ENCODE measurements at places on chromosomes 3 and 15.

- no peak for DNase-seq
Measured at GRCh38 chr15:27815035-27815434, 284.1 kb downstream of the OCA2 start.

DNA sequence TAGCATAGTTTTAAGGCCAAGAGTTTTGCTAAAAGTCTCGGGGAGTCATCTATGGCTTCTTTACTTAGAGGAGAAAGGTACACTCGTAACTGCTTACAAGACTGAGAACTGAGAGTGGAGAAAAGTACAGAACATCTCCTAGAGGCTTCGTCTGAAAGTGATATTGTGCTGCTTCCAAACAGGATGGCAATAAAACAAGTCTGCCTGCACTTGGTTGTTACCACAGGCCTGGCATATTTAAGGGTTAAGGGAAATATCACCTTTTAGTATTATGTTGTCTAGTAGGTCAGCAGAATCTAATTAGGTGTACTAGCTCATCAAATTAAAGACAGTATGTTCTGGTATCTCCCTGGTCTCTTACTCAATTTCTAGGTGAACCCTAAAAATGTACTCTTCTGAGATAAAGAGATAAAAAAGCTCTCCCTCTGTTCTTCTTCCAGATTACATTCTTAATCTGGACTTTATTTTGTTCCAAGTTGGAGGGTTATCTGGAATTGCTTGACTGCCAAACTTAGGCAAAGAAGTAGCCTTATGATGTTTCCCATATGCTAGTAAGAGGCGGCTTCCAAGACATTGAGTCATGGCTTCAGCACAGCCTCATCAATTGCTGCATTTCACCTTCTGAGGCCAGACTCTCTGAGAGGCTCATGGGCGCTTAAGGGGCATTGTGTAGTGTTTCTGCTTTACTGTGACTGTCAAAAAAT, 181.3 kb downstream of the LSAMP start:
- DNase-seq, result no peak

DNA sequence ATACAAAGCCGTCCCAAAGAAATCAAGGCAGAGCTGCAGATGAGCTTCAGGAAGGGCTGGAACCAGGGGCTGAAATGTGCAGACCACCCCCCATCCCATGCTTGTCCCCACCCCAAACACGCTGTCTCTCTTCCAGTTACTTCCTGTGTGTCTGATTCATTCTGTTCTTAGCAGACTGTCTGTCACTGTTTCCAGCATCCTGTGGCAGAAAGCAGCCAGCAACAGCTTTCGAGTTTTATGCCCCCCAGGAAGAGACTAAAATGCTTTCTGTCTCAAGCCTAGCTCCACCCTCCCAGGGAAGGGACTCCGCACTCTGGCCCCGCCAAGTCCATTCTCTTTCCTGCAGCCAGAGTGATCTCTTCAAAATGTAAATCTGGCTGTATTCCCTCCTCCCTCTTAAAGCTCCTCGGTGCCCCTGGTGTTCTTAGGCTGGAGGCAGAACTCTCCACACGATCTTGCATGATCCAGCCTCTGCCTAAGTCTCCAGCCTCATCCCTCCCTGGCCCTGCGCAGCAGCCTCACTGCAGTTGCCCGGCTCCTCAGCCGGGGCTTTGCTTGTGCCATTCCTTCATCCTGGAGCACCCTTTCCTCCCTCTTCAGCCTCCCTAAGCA, 41.5 kb downstream of the HRH1 start:
- DNase-seq, result no peak

GRCh38 chr15:37040072-37040742, 60.1 kb downstream of the MEIS2 start:
- no peak for DNase-seq

- no peak for DNase-seq
Measured at GRCh38 chr15:68526269-68526668, 52.5 kb upstream of the CORO2B start.

DNA sequence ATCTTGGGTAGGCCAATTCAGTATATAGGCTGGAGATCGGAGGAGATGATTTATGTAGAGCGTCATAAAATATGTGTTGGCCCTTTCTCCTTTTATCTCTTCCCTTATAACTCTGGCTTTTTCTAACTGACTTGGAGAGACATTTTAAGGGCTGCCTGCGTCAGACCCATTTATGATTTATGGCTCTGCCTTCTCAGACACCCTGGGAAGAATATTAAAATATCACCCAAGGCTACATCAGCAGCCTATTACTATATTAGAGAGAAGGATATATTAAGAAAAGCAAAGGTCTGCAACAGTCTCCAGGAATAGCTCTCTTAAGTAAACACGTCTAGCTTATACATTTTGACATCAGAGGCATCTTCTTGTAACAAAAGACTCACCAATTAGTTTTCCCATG, 179.4 kb downstream of the SV2B start:
- no peak for DNase-seq

DNA sequence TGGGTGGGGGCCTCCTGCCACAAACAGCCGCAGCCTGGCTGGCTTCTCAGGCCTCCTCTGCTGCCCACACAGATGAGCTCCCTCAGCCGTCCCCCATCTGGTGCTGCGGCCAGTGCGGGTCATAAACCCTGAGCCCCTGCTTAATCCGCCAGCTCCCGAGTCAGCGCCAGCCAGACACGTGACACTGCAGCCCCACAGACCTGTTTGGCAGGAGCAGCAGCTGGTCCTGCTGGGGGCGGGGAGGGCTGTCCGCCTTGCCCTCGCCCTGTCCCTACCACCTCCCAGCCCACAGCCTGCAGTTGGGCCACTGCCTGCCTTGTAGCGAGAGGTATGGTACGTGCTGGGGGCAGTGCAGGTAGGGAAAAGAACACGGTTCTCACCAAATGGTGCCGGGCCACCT, 86.2 kb downstream of the IQSEC1 start:
- no peak for DNase-seq

DNA sequence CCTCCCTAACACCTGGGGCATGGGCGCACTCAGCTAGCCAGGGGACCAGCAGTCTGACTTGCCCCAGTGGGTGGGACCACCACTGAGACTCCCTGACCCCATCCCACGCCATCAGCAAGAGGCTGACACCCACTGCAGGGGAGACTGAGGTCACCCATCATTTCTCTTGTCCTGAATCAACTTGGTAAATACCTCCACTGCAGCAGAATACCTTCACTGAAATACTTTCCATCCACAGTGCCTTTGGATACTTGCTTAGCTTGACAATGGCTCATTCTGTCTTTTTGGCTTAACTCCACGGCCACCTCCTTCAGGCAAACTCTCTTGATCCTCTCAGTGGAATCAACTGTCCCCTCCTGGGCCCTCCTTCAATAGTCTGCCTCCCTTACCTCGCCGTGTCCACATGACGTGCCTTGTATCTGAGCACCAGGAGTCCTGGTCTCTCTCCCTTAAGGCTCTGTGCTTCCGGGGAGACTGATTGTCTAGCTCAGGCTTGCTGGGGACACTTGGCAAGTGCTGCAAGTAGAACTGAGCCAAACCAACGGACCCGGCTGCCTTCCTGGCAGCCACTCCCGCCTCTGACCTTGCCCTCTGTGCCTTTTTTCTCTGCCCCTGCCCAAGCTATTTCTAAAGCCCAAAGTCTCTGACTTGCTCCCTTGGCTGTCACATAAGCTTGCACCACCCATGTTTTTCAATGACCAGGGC, 119.1 kb downstream of the ADCY5 start:
- no peak for DNase-seq

DNA sequence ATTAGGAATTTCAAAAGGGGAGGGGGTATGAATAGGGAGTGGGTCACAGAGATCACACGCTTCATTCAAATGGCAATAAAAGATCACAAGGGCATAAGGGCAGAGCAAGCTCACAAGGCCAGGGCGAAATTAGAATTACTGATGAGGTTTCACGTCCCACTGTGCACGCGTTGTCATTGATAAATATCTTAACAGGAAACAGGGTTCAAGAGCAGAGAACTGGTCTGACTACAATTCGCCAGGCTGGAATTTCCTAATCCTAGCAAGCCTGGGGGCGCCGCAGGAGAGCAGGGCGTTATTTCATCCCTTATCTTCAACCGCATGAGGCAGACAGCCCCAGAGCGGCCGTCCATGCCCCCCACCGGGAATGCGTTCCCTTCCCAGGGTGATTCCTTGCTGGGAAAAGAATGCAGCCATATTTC, 18.1 kb upstream of the SMCO1 start:
- DNase-seq, result no peak

DNA sequence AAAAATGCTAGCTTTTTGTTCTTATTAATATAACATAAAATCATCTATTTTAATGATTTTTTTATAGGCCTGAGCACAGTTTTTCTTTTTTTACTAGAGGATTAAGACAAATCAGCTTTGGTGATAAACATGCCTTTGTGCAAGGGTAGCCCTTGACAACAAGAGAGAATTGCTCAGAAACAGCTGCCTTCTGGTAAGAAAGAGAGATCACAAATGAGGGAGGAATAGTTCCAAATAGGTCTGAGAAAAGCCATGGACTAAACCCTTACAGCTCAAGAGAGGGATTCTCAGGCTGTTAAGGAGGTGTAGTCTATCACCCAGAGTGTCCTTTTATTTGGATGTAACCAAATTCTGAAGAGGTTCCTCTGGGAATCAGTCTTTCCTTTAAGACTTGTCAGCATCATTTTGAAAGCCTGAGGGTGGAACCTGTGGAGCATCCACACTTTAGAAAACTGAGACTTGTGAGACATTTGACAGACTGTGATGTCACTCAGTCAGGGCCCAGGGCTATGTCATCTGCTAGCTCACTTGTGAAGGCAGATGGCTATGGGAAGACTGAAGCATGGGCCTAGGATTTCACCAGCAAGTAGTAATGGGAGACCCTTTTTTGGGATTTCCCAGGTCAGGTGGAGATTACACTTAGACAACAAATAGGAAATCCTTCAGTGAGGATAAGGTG, 102.9 kb upstream of the KCNAB1 start:
- DNase-seq, result no peak

DNA sequence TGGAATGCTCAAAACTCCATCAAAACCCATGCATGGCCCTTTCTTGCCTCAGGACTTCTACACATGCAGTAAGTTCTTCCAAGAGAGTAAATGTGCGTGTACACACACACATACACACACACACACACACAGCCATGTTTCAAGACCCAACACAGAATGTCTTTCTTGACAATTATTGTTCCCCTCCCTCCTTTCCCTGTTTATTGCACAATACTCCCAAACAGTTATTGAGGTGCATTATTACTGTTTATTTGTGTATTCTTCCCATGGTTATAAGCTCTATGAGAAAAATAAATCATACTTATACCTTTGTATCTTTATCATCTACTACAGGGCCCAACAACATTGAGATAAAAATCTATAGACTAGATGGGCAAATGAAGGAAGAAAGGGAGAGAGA, 523.8 kb upstream of the NAALADL2 start:
- no peak for DNase-seq

DNA sequence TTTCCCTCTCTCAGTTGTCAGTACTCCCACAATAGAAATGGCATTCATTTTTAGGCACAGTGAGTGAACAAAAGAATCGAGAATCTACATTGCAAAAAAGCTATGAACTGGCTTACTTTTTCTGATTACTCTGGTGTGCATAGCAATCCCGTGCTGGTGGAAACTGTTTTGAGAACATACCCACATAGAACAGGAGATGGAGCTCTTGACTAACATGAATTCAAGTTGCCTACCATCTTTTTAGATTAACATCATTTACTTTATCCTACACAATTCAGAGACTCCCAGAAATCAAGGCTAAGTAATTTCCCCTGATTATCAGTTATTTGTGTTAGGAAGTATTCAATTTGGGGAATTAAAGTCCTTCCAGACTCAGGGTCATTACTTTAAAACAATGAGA, 326.6 kb downstream of the ARPP21 start:
- DNase-seq, result no peak

GRCh38 chr15:71391421-71392088, 276.3 kb downstream of the THSD4 start:
- no peak for DNase-seq

- no peak for DNase-seq
Measured at GRCh38 chr3:78900426-78900825, 867.4 kb downstream of the ROBO1 start.

GRCh38 chr15:43440721-43441281, 52.2 kb downstream of the TP53BP1 start:
- DNase-seq, result peak; percentile 4

- DNase-seq, result no peak
Measured at GRCh38 chr3:81716870-81717509, 44.5 kb downstream of the GBE1 start.

DNA sequence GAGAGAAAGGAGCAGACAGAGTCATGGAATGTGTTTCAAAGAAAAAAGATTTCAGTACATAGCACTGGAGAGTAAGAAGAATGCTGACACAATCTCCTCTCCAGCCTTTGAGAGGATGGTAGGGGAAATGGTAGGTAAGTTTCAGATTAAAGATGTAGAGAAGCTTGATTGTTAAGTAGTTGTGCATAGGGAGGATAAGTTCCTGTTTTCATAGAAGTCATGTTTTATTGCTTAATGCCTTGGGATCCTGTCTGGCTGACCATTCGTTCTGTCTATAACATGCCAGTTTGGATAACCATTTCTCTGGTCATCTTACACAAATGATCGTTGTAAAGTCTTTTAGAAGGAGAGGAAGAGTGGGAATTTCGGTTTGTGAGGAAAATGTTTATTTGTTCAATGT, 95.7 kb upstream of the IGSF10 start:
- DNase-seq, result no peak

- DNase-seq, result peak; percentile 94
Measured at GRCh38 chr15:34342737-34343575, at the start of the genes NOP10 and NUTM1. TSS of gene NOP10 (minus strand) at chr15:34343136. CDS start at chr15:34343073, 63 bp downstream. TSS of gene NUTM1 (plus strand) at chr15:34343315. CDS start at chr15:34343697, 382 bp downstream.

GRCh38 chr3:101077361-101078011, 84.3 kb upstream of the ABI3BP start:
- no peak for DNase-seq

GRCh38 chr15:86620157-86620556, 540.5 kb downstream of the AGBL1 start:
- no peak for DNase-seq

GRCh38 chr3:36688815-36689214, 75.5 kb downstream of the DCLK3 start:
- DNase-seq, result no peak

GRCh38 chr3:103295974-103296570, 861.3 kb downstream of the ZPLD1 start:
- no peak for DNase-seq

GRCh38 chr15:51349156-51349844, 7.8 kb downstream of the GLDN start:
- no peak for DNase-seq

GRCh38 chr3:178451799-178452198, 84.4 kb upstream of the KCNMB2 start:
- no peak for DNase-seq

GRCh38 chr3:1766384-1766783, 332.3 kb upstream of the CNTN4 start:
- no peak for DNase-seq

DNA sequence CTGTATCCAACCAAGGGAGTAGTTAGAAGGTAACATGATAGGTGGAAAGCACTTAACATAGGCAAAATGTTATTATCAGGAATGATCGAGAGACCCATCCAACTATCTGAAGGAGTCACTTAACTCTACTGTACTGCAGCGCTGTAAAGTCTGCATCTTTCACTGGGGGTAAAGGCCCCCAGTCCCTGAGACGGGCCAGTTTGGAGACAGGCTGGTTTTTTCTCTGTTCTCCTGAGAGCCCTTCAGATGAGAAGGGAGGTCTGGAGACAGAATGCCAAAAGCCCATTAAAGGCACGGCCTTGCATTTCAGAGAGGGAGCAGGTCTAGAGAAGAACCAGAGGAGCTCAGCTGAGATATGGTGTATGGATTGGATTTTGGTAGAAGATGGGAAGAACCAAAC, 71.3 kb upstream of the CGNL1 start:
- no peak for DNase-seq
